ENCODE measurements at places on chromosomes 7 and 10.
A peak's percentile ranks its signal among the peaks of the same experiment; 100 is the strongest.

GRCh38 chr7:151925446-151926335, 30.6 kb upstream of the GALNTL5 start:
- H3K36me3 ChIP-seq, result no peaks in the 10 kb centered on the region
- H3K4me1 ChIP-seq, result peaks cover 52% of the 10 kb centered on the region
- H3K27ac ChIP-seq, result peak overlapping the region; percentile 85
- no peak overlapping the region for H3K4me3 ChIP-seq

DNA sequence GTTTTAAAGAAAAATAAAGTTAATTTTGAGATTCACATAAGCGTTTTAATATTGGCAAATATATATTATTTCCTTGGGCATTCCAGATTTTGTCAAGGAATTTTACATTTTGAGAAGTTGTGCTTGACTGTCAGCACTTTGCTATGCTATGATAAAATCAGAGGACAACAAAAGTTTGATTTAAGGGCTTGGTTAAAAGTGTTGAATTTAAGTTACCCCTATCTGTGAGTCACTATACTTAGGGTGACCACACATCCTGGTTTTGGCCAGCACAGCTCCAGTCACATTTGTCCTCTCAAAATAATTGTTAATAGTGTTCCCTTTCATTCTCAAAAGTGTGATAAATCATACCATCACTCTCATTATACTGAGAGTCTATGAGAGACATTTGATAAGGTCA, 34.2 kb upstream of the ANK3 start:
- no peaks in the 10 kb centered on the region for H3K27me3 ChIP-seq
- H3K4me1 ChIP-seq, result no peaks in the 10 kb centered on the region
- no peaks in the 10 kb centered on the region for H3K36me3 ChIP-seq
- no peak overlapping the region for H3K27ac ChIP-seq

- peak; percentile 51 for DNase-seq
- H3K4me3 ChIP-seq, result peak overlapping the region; percentile 71
- H3K4me1 ChIP-seq, result peaks cover 6% of the 10 kb centered on the region
- H3K36me3 ChIP-seq, result no peaks in the 10 kb centered on the region
Measured at GRCh38 chr10:60732807-60733516, 45.3 kb upstream of the CDK1 start.

DNA sequence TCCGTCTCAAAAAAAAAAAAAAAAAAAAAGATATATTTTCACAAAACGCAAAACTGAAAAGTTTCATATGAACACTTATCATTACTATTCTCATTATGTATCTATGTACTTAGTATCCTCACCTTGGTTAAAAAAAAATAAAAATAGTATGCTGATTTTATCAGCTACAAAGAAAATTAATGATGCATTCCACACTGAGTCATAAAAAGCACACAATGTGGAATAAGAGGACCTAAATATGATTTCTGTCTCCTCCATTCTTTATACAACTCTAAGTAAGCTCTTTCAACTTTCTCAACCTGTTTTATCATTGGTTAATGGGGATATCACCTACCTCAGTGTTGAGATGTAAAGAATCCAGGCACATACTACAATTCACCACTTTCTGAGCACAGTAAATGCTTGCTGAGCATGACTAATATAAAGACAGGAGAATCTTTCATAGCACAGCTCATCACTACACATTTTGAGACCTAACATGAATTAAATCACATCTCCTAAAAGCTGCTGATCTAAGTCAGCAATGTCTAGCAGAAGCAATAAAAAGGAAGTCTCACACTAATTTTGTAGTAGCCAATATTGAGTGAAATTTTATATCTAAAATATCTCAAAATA, 2.7 kb downstream of the SNX13 start:
- H3K27ac ChIP-seq, result no peak overlapping the region
- peaks cover 6% of the 10 kb centered on the region for H3K4me1 ChIP-seq
- peak overlapping the region; percentile 89 for H3K4me3 ChIP-seq
- H3K36me3 ChIP-seq, result no peaks in the 10 kb centered on the region
- DNase-seq, result no peak

- H3K27ac ChIP-seq, result no peak overlapping the region
- no peaks in the 10 kb centered on the region for H3K36me3 ChIP-seq
- no peak for DNase-seq
- H3K27me3 ChIP-seq, result no peaks in the 10 kb centered on the region
- H3K4me3 ChIP-seq, result no peak overlapping the region
Measured at GRCh38 chr7:88239852-88240251, 20.0 kb upstream of the SRI start.

- no peak overlapping the region for H3K27ac ChIP-seq
- no peak overlapping the region for H3K4me3 ChIP-seq
- H3K27me3 ChIP-seq, result no peaks in the 10 kb centered on the region
Measured at GRCh38 chr10:93334901-93335327, 147.2 kb downstream of the MYOF start.

DNA sequence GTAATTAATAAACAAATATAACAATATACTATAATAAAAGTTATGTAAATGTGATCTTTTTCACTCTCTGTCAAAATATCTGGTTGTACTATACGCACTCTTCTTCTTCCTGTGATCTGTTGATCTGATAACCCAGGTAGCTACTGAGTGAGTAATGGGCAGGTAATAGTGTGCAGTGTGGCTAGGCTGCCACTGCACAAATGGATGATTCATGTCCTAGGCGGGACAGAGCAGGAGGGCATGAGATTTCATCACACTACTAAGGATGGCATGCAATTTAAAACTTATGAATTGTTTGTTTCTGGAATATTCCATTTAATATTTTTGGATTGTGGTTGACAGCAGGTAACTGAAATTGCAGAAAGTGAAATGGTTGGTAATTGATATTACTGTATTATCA, 44.5 kb downstream of the TAS2R16 start:
- H3K4me1 ChIP-seq, result no peaks in the 10 kb centered on the region
- H3K27ac ChIP-seq, result no peak overlapping the region
- H3K36me3 ChIP-seq, result no peaks in the 10 kb centered on the region
- no peak overlapping the region for H3K4me3 ChIP-seq
- DNase-seq, result no peak

GRCh38 chr10:94091649-94092048, 97.9 kb downstream of the PLCE1 start:
- no peaks in the 10 kb centered on the region for H3K27me3 ChIP-seq
- no peak for DNase-seq
- no peaks in the 10 kb centered on the region for H3K4me1 ChIP-seq
- no peak overlapping the region for H3K27ac ChIP-seq
- no peak overlapping the region for H3K4me3 ChIP-seq

- no peaks in the 10 kb centered on the region for H3K27me3 ChIP-seq
- H3K36me3 ChIP-seq, result no peaks in the 10 kb centered on the region
- peaks cover 33% of the 10 kb centered on the region for H3K4me1 ChIP-seq
- no peak for DNase-seq
Measured at GRCh38 chr10:78543031-78543748, 509.5 kb downstream of the RPS24 start.

- no peaks in the 10 kb centered on the region for H3K27me3 ChIP-seq
- no peaks in the 10 kb centered on the region for H3K4me1 ChIP-seq
- no peak overlapping the region for H3K4me3 ChIP-seq
- no peak for DNase-seq
Measured at GRCh38 chr7:83681200-83681778, 32.4 kb upstream of the SEMA3E start.

GRCh38 chr10:47297866-47298540, 2.0 kb upstream of the GDF10 start:
- no peak for DNase-seq
- no peak overlapping the region for H3K4me3 ChIP-seq
- no peaks in the 10 kb centered on the region for H3K36me3 ChIP-seq
- H3K27me3 ChIP-seq, result peaks cover 56% of the 10 kb centered on the region
- H3K27ac ChIP-seq, result no peak overlapping the region

- no peak for DNase-seq
- H3K27me3 ChIP-seq, result no peaks in the 10 kb centered on the region
- H3K4me3 ChIP-seq, result peak overlapping the region; percentile 38
- peaks cover 3% of the 10 kb centered on the region for H3K4me1 ChIP-seq
Measured at GRCh38 chr10:124389613-124390361, 28.9 kb downstream of the OAT start.

DNA sequence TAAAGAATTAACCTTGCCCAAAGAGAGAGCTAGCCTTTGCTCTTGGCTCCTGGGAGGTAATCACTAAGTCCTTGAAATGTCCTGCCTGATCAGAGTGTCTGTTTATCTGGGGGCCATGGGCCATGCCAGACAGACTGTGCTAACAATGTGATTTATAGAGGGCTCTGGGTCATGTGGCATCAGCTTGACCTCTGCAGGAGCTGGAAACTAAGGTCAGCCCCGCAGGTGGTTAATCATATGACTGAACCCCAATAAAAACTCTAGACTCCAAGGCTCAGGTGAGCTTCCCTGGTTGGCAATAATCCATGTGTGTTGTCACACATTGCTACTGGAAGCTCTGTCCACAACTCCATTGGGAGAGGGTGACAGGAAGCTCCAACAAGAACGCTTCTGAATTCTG, 47.5 kb downstream of the NDUFB2 start:
- no peak for DNase-seq
- H3K27me3 ChIP-seq, result no peaks in the 10 kb centered on the region
- peaks cover 22% of the 10 kb centered on the region for H3K36me3 ChIP-seq
- H3K27ac ChIP-seq, result no peak overlapping the region

GRCh38 chr7:143203386-143203785, 18.5 kb upstream of the TAS2R40 start:
- H3K4me1 ChIP-seq, result no peaks in the 10 kb centered on the region
- H3K4me3 ChIP-seq, result no peak overlapping the region
- no peak for DNase-seq
- H3K27me3 ChIP-seq, result peaks cover 4% of the 10 kb centered on the region

- no peaks in the 10 kb centered on the region for H3K27me3 ChIP-seq
- no peak overlapping the region for H3K4me3 ChIP-seq
- DNase-seq, result no peak
- H3K4me1 ChIP-seq, result no peaks in the 10 kb centered on the region
- H3K36me3 ChIP-seq, result no peaks in the 10 kb centered on the region
- H3K27ac ChIP-seq, result no peak overlapping the region
Measured at GRCh38 chr7:87687653-87688254, 59.6 kb downstream of the RUNDC3B start.

DNA sequence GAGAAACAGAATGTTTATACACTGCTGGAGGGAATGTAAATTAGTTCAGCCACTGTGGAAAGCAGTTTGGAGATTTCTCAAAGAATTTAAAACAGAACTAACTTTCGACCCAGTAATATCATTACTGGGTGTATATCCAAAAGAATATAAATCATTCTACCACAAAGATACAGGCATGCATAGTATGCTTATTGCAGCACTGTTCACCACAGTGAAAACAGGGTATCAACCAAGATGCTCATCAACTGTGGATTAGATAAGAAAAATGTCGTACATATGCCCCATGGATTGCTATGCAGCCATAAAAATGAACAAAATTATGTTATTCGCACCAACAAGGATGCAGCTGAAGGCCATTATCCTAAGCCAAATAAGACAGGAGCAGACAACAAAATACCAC, 343.1 kb upstream of the KCND2 start:
- no peaks in the 10 kb centered on the region for H3K27me3 ChIP-seq
- H3K36me3 ChIP-seq, result no peaks in the 10 kb centered on the region
- DNase-seq, result no peak
- no peaks in the 10 kb centered on the region for H3K4me1 ChIP-seq
- H3K27ac ChIP-seq, result no peak overlapping the region

DNA sequence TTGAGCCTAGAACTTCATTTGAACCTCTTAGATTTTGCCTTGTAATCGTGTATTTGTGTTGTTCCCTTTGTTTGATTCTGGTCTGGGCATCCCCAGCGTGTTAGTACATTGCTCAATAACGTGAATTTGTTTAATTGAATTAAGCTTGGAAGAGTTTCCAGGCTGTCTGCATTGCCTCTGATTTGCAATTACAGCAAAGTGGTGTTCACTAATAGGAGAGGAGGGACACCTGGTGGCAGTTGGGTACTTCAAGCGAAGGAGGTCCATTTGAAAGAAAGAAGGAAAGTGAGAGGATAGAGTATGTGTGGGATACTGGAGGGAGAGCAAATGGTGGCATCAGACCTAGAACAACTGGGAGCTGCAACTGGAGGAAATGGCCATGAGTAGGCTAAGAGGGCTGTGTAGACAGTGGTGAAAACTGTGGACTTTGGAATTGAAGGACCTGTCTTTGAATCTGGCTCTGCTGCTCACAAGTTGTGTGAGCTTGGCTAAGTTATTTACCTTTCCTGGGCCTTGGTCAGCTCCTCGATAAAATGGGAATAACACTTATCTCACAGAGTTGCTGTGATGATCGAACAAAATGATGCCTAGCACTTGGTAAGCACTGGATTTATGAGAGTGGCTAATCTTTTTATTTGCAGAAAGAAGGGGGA, 15.1 kb downstream of the LSMEM1 start:
- H3K27ac ChIP-seq, result no peak overlapping the region
- DNase-seq, result peak; percentile 61
- H3K27me3 ChIP-seq, result no peaks in the 10 kb centered on the region
- H3K4me3 ChIP-seq, result no peak overlapping the region

GRCh38 chr7:31299336-31299735, 41.2 kb downstream of the NEUROD6 start:
- H3K36me3 ChIP-seq, result no peaks in the 10 kb centered on the region
- no peaks in the 10 kb centered on the region for H3K4me1 ChIP-seq
- no peak for DNase-seq

DNA sequence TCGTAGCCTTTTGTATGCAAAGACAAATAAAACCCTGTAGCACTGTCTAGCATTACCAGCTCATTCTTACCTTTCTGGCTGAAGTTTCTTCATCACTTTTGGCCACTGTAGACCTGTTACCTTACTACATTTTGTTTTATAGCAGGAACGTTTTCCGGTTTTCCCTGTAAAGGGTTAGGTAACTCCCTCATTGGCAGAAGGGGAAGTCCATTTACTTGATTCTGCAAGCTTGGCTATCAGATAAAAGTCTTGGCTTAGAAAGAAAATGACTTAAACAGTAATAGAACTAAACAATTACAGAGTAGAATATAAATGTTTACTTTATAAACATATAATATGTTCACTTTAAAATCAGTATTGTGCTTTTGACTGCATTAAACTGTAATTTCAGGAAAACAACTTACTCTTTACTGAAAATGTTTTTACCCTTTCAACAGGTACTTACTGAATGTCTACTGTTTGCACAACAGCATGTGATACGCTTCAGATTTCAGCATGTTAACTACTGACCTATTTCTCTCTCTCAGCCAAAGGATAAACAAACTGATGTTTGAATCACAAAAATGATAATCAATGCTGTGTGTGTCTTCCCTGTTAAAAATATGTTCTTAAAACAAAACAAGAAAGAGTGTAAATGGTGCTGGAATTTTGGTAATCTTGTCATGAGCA, 67.1 kb downstream of the OTUD1 start:
- no peak for DNase-seq
- no peaks in the 10 kb centered on the region for H3K4me1 ChIP-seq
- H3K36me3 ChIP-seq, result no peaks in the 10 kb centered on the region

Measured in transverse colon (tissue), 4 donors.